Forelimb muscle (tissue), 1 donor: ENCODE measurements at places on chromosomes 12 and 14.

- DNase-seq: no peak
These were observed 19.6 kb downstream of the TNFAIP2 start for GRCh38 chr14:103142721-103143302.

GRCh38 chr12:34264110-34264509 is 241.8 kb downstream of the ALG10 start:
- no peak for DNase-seq

- DNase-seq: no peak
These were observed 510 bp upstream of the TTC8 start for GRCh38 chr14:88823968-88824313.

DNA sequence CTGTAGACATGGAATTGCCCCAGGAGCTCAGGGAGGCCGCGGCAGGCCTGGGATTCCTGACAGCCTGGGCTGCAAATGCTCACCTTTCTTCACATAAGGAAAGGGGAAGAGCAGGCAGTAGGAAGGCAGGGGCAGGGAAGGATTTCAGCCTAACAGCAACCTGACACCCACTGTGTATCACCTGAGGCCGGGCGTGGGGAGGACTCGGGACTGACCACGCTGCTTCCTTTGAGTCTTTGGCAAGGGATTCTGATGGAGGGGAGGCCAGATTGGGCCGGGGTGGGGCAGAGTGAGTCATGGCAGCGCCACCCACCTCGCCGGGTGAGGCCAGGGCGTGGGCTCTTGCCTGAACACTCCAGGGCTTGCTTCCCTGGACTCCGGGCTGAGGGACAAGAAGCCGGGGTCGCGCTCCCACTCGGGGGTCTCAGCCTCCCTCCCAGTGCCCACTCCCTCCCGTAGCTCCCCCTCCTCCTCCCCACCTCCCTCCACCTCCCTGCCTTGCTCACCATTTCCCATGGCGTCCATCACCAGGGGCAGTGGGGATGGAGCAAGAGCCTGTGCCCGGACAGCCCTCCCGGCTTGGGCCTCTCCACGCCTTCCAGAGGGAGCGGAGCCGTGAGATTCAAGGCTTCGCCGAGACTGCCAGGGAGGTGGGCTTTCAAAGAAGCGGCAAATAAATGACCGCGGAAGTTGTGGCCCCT is 247.9 kb upstream of the RTL1 start:
- DNase-seq: no peak

GRCh38 chr12:30989754-30990153 is 63.2 kb downstream of the TSPAN11 start:
- no peak for DNase-seq

DNA sequence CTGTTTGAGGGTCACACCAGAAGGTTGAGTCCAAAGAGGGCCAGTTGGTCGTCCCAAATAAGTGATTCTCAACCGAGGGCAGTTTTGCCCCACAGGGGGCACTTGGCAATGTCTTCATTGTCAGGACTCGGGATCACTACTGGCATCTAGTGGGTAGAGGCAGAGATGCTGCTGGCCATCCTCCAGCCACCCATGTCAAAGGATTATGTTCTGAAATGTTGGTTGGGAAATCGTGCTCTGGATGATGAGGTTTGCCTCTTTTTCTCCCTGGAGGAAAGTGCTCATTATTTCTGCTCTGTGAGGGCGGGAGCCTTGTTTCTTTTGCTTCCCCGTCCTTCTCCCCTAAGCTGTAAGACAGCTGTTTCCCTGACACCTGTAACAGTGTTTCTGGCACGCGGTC is 3.6 kb downstream of the ZNF839 start:
- DNase-seq: no peak

DNA sequence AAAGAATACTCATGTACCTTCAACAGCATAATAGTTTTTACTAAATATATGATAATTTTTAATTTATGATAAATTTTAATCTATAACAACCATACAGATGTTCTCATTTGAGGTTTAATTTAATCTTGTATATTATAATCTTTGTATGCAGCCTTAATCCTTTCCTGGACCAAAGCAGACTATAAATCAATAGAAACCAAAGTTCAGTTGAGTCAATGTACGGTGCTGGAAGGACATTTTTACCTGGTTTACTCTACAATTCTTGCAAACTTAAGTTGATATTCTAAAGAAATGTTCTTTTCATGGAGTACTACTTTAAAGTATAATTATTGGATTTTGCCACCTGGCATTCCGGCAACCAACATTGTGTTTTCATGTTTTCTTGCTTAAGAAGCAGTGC is 118.0 kb downstream of the STAB2 start:
- DNase-seq: no peak
